ENCODE measurements at places on chromosomes 2 and 18. TPM values are rescaled to one million over a fixed set of nuclear protein-coding genes. Genes with fewer than 3 reads are reported as not detected.

Gene PAPOLG
- total RNA-seq, result 14.7 TPM

Gene CRYGD
- not detected for total RNA-seq

Gene TMEM150A
- 22.6 TPM for total RNA-seq

Gene VSNL1
- 19.2 TPM for total RNA-seq

Gene TAF4B
- total RNA-seq, result 16.0 TPM

Gene MC5R
- total RNA-seq, result 0.74 TPM

Gene FBXO36
- total RNA-seq, result 1.7 TPM

GRCh38 chr2:128720080-128721022, 401.7 kb upstream of the HS6ST1 start:
- DNase-seq, result no peak

DNA sequence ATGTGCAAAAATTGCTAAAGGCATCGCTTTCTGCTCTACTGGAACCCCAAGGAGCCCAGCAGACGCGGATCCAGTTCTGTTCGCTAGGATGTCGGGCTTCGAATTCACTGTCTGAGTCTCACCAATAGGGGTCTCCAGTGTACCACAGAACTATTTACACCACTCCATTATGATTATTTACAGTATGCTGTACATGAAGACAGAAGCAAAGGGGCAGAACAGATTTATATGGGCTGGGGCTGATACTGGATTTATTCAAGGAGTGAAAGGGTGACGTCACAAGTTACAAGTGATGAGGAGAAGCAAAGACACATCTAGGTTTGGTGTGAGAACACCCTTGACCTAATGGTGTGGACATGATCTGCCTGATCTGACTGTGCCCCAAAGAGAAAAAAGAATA, 185.3 kb upstream of the ATP5MC3 start:
- no peak for DNase-seq

- peak; percentile 90 for DNase-seq
Measured at GRCh38 chr18:61896757-61897156, 4.0 kb upstream of the RNF152 start.
